ENCODE measurements at places on chromosomes 1 and 21.
A peak's percentile ranks its signal among the peaks of the same experiment; 100 is the strongest.

GRCh38 chr1:48105165-48105564 lies 108.0 kb upstream of the TRABD2B start:
- DNase-seq, result no peak

DNA sequence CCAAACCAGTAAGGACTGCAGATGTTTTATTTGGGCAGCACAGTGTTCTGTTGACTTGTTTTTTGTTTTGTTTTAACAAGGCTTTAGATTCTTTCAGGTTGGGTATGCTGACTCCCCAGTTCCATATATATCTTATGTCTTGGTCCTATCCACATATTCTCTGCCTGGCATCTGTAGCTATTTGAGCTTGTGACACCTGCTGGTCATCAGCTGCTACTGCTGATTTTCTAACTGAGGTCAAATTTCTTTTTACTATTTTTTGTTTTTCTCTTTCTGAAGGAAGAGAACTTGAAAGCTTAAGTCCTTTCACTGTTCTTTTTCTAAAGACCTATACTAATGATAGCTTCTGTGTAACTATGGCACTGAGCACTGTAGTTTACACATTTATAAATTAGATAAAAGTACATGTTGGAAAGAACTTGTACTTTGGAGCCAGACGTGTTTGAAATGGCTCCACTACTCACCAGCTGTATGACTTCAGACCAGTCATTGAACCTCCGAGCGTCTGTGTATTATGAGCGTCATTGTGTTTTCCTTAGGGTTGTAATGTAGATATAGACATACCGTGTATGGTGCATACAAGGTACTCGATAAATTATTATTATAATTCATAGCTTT lies 109.4 kb downstream of the NRDC start:
- DNase-seq, result peak; percentile 42

DNA sequence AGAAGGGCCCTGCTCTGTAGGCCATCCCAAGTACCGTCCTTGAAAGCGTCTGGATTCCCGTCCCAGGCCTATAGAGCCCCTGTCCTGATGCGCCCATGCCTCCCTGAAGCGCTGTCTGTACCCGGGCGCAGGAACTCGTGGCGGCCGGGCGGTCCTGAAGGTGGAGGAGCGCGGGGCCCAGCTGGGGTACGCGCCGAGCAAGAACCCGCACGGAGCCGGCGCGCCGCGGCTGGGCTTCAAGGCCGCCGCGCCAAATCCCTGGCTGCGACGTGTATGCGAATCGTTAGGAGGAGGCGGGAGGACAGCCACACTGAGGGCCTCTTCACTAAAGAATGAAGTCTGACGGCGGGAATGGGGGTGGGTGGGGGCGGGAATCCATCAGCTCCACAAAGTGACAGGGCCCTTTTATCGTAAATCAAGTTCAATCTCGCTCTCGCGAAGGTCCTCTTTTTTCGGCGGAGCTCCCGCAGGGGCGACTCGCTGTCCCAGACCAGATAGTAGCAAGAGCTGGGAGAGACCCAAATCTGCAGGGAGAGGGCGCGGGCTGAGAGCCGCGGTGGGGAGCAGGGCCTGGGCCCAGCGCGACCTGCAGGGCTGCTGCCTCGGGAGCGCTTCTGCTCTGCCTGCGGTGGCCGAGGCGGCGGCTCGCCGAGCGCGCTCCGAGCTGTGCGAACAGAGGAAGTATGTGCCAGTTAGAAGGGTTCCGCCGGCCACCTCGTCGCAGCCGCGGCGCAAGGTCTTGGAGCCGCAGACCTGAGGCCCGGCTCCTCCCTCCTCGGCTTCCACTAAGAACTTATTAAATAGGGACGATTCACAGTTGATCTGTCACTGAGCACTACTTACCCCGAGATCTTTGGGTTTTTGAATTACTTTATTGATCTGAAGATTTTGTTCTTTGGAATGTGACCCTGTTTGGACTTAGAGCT lies 10.4 kb downstream of the BARHL2 start:
- peak; percentile 54 for DNase-seq

DNA sequence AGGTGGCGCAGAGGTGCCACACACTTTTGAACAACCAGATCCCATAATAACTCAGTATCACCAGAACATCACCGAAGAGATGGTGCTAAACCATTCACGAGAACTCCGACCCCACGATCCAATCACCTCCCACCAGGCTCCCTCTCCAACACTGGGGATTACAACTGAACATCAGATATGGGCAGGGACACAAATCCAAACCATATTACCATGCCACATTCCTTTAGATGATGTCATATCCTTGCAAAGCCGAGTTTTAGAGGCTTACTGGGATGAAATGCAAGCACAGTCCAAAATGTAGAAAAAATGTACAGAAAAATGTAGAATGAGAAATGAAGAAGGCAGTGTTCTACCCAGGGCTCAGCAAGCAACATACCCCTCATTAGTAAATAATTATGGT lies 64.7 kb downstream of the SGIP1 start:
- DNase-seq, result no peak

DNA sequence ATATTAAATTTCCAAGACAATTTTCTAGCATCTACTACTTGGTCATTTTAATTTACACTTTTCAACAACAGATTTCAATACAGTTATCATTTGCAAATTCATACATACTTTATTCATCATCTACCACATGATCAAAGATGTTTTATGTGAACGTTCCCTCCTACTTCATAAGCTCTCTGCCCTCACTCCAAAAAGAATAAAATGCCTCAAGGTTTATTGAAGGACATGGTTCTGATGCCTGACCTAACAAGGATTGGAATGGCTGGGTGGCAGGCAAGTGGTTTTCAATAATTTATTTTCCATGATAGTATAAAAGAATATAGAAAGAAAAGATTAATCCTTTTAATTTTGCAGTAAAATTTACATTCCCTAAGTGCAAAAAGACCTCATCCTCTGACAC lies 5.4 kb downstream of the CDKN2C start:
- peak; percentile 66 for DNase-seq

DNA sequence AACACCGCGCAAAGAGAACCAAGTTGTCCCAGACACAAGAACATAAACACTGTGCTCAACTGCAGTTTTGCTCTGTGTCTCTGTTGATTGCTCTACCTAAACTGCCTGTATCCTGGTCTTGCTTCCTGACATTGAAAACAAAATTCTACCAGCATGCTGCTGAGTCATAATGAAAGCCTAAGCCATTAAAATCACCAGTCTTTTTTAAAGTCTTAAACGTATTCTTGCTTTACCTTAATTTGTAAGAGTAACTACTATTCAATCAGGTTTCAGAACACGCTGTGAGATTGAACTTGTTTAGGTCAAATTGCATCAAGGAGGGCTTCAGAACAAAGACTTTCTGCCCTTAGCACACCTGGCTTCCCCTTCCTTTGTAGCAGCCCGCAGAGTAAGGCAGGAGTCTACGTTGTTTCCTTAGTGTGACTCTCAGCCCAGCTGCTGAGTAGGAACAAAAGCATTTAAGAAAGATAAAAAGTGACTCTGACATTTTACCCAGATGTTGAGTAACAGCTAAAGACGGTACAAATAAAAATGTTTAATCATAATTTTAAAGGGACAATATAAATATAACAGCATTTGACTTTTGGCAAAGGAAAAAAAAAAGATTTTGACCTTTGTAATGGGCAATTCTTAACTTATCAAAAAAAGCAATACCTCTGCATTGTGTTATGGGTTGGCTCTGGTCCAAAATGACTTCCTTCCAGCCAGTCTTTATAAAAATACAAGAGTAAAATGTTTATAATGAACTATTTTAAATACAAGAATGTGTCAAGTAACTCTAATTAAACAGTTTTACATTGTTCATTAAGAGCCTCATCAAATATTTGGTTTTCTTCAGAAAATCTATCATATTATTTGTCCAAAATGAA lies 186.9 kb upstream of the ADGRL4 start:
- DNase-seq, result peak; percentile 51

- no peak for DNase-seq
Observed at GRCh38 chr1:210915890-210916507, 217.9 kb downstream of the KCNH1 start.

DNA sequence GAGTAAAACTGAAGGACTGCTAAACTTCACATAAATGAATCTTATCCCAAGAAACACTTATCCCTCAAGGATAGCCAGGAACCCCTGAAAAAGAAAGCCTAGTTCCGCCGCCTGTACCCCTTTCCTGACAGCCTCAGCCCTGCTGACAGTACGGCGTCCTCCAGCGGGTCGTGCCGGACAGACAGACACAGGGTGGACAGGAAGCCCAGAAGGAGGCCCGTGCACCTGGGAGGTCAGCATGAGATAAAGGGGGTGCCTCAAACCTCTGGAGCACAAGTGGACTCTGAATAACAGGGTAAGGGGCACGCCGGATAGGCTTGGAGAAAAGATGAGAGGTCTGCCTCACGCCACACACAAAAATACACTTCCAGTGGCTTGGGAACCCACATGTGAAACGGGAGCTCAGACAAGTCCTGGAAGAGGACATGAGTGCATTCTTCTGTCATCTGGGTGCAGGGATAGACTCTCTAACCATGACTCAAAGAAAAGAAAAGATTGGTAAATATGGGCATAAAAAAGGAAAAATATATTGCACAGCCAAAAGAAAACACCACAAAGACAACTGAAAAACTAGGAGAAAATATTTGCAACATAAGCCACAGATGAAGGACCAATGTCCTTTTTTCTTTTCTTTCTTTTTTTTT lies 17.3 kb upstream of the ADARB1 start:
- no peak for DNase-seq

DNA sequence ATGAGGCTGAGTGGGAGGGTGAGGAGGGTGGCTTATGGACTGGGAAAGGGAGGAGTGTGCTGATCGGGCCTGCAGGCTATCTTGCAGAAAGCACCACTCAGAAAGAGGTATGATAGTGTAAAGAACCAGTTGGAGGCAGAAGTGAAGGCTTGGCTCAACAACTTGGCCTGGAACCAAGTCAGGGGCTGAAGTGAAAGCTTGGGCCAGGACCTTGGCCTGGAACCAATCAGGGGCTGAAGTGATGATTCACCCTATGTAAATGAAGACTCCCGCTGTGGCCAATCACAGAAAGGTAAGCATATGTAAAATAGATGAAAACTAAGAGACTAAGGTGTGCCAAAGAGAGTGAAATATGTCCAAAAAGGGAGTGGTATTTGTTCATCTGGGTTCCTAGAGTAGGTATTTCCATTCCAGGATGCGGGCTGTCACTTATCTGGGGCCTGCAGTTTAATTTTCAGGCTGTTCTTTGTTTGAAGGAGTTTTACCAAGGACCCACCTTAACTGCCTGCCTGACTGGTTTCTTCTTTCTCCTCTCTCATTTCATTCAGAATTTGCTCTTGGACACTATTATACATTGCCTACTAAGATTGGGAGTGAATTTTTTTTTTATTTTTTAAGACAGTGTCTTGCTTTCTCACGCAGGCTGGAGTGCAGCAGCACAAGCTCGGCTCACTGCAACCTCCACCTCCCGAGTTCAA lies 5.1 kb upstream of the RFX5 start:
- DNase-seq, result no peak

GRCh38 chr1:46822248-46822826 lies 23.5 kb downstream of the CYP4B1 start:
- peak; percentile 17 for DNase-seq

- DNase-seq, result no peak
Observed at GRCh38 chr1:53735681-53736080, 3.3 kb downstream of the GLIS1 start.

GRCh38 chr1:227885648-227886502 lies 61.9 kb downstream of the WNT9A start:
- no peak for DNase-seq

DNA sequence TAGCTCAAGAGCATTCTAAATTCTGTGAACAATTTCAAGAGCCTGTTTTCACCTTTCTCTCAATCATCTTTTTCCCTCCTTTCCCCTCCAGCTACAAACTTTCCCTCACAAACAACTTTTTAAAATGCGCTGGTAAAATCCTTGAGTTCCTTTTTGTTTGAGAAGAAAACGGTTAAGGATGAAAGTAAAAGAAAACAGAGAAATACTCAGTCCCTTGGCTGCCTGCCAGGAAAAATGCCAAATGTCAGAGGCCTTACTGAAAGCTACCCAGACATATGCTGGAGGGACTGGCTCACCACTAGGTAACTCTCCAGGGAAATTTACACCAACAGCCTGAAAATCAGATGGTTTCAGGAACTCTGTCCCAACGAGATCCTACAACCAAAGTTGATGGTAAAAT lies 11.0 kb upstream of the SERBP1 start:
- no peak for DNase-seq

DNA sequence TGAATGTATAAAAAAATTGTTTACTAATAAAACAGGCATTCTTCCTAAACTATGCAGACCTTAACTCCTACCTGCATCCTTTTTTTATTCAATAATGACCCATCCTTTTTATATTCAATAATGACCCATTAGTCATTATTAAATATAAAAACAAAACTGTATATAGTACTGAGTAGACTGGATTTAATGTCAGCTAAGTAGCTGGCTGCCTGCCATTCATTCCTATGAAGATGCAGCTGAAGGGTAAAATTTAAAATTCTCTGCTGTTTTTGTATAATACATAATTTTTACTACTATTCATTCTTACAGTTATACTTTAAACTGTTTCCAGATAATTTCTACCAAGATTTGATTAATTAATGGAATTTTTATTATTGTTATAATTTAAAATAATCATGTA lies 79.3 kb downstream of the DENND1B start:
- DNase-seq, result no peak

GRCh38 chr1:171645553-171646248 lies 6.8 kb downstream of the MYOC start:
- DNase-seq, result no peak

DNA sequence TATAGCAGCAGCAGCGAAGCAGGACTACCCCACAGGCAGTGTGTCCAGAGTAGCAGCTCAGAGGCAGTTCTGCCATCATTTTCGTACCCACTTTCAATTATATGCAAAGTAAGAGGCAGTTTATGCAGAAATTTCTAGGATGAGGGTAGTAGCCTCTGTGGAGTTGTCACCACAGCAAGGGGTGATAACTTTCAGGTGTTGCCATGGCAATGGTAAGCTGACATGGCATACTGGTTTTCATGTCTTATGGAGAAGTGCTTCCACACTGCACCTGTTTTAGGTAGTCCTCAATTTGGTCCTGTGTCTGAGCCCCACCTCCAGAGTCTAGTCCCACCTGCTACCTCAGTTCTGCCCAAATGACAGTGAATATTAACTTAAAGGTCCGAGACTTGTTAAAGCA lies 133.3 kb upstream of the SYT6 start:
- no peak for DNase-seq

DNA sequence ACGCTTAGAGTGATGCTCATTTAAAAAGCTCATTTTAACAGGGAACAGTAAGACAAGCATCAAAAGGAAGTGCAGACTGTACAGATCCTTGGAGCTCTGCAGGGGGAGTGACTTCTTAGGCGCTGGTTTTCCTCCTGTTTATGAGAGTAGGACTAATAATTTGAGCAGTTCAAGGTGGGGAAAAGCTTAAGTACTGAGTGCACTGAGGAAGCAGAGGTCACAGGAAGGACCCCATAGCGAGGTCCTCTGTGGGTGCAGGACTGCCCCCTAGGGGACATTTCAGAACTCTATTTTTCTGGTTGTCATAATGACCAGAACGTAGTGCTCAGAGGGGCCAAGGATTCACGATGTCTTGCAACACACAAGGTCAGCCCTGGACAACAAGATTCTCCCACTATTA lies 112.1 kb downstream of the HLCS start:
- DNase-seq, result peak; percentile 28

- DNase-seq, result no peak
Observed at GRCh38 chr1:203807196-203807595, 11.8 kb downstream of the ZBED6 start.

- DNase-seq, result peak; percentile 80
Observed at GRCh38 chr1:226870401-226871279, at the start of gene PSEN2. TSS of gene PSEN2 (plus strand) at chr1:226870616. CDS start at chr1:226881908, 11,292 bp downstream.
